Activated T-helper 1 cell treated with Interleukin-2 at 50 U/mL for 16 hours (primary cell): ENCODE measurements at places on chromosomes 2 and 18.

DNA sequence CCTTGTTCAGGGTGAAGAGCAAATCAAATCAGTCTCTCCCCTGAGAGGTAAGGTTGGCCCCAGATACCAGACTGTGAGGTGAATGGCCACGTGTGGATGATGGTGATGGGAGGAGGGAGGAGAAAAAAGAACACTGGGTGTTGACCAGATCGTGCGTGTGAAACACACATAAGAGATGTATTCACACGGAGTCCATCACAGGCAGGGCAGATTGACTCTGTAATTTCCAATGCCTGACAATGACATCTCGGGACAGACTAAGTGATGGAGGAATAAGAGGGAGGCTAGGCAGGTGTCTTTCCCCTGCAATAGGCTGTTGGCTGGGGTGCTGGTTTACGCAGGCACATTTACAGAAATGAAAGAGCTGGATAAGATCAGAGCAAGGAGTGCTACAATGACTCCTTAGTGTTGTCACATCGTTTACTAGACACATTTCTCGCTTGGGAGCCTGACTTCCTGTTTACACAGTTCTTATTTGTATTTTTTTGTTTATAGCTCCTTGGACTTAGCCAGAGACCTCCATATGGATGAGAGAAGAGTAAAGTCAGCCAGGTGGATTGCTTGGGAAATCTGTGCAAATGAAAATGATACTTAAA, 43.1 kb downstream of the CPO start:
- no peak for DNase-seq

DNA sequence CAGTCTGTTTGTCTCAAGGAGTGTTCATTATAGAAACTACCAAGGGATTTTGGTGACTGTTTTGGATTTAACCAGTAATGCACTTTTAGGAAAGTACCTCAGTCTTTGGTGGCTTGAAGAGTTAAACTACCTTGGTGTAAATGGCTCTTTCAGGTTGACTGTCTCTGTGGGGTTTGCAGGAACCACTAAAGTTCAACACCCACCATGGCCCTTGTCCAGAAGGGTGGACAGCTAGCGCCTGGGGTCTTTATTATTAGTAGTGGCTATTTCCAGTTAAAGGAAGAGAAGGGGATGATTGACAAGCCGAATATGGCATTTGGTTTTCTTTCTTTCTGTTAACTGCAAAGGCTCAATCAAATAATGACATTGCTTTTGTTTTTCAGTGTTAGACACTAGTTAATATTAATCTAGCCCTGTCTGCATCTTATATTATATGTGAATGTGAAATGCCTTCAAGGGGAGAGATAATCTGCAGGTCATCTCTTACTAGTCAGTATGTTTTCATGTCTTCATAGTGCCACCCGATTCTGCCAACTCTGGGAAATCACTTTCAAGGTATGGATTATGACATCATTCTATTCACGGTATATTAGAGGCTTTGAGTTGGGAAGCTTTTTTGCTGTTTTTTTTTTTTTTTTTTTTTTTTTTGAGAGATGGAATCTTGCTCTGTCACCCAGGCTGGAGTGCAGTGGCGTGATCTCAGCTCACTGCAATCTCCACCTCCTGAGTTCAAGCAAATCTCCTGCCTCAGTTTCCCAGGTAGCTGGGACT, 56.4 kb downstream of the MAP4K4 start:
- DNase-seq, result no peak

DNA sequence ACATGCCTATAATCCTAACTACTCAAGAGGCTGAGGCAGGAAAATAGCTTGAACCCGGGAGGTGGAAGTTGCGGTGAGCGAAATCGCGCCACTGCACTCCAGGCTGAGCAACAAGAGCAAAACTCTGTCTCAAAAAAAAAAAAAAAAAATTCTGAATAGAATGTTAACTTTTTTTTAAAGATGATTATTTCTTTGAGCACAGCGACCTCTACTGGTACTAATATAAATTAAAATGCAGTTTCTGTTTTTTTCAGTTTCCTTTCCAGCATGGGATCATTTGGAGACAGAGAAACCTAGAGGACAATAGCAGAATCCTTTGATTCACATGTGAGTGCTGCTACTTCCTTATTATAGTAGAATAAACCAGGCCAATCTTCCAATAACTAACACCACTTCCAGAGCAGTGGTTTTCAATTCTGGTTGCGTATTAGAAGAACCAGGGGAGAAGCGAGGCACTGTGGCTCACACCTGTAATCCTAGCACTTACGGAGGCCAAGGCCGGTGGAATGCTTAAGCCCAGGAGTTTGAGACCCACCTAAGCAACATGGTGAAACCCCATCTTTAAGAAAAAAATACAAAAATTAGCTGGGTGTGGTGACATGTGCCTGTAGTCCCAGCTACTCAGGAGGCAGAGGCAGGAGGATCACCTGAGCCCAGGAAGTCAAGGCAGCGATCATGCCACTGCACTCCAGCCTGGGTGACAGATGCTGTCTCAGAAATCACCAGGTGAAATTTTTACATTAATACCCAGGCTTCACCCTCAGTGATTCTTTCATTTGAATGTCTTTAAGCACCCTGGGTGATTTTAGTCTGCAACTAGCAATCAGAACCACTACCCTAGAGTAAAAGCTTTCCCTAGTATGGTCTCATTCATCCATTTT, 10.1 kb downstream of the SRSF7 start:
- no peak for DNase-seq

- DNase-seq, result no peak
Observed at GRCh38 chr2:206986943-206987342, 47.6 kb downstream of the CPO start.

GRCh38 chr18:78734614-78734945, 245.0 kb upstream of the SALL3 start:
- DNase-seq, result no peak

DNA sequence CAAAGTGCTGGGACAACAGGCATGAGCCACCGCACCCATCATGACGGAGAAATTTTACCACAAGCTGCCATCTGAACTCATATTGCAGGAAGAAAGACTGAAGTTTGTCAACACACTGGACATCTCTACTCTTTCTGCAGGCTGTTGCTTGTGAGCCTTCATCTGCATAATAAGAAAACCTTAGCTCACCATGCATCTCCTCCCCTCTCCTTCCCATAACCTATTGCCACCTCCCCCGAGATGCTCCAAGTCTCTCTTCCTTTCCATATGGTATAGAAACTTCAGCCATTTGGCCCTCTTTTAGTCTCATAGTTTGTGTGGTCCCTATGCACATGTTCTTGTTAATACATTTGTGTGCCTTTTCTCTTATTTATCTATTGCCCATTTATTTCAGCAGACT, 19.1 kb upstream of the C2orf72 start:
- DNase-seq, result no peak

DNA sequence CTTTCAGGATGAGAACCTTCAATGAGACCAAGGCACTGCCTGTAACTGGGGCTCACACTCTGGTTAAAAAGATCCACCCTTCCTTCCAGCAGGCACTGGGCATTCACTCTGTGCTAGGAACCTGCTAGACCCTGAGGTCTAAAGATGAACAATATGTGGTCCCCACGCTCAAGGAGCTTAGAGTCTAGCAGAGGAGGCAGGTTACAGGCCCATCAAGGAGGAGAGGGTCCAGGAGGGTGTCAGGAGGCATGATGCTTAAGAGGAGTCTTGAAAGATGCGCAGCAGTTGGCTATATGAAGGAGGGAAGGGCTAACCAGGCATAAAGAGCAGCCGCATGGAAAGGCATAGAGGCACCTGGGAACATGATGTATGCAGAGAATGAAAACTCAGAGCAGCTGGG, 4.5 kb downstream of the ANKRD53 start:
- DNase-seq, result no peak
